ENCODE measurements at places on chromosomes 3 and 15.
A peak's percentile ranks its signal among the peaks of the same experiment; 100 is the strongest.

GRCh38 chr3:188198001-188198400 is 44.0 kb downstream of the LPP start:
- DNase-seq = no peak

DNA sequence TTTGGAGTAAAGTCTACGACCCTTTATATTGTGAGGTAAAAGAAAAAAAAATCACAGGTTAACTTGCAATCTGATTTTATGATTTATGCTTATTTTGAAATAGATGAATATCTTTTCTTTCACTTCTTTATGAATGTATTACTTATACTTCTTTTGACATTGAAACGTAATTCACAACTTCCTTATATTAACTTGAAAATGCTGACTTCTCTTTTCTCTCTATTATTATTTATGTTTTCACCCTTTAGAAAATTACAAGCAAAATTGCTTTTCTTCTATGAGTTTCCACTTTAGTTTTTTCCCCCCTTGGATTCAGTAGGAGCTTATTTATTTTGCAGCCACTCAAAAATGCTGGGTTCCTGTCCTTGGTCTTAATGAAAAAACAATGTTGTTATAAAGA is 25.4 kb downstream of the ACP3 start:
- DNase-seq = no peak

DNA sequence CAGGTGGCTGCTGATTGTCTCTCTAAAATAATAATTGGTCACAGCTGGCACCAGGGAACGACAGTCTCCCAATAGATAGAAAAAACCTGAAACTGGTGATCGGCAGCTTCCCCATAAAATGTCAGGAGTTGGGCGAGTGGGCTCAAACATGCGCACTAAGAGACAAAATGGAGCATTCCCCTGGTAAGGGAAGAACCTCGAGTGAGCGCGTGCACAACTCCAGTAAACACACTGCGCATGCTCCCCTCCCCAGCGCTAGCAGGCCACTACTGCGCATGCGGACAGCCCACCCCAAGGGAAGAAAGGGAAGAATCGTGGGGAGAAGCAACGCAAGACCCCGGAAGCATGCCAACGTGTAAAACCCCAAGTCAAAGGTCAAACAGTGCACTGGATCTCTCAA is 7.7 kb upstream of the STARD5 start:
- DNase-seq = no peak

GRCh38 chr3:178392511-178392926 is 143.7 kb upstream of the KCNMB2 start:
- DNase-seq = no peak

DNA sequence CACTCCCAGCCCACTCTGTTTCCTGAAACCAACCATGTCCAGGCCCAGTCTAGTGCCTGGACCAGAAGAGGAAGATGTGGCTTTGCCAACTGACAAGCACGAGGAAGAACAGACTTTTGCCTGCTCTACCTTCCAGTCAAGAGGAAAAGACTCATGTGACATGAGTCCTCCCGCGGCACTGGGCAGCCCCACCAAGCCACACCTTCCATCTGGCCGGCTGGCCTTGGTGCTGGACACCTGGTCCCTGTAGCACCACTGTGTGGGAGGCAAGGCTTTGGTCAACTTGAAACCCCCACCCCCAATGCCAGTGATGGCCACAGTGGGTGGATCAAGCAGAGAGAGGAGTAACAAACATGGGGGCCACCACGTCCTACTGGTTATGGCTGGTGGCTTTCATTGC is 12.5 kb downstream of the CHDH start:
- no peak for DNase-seq

GRCh38 chr3:136818769-136819391 is at the start of gene SLC35G2:
Gene SLC35G2 (plus strand): TSS chr3:136819126. CDS start chr3:136854461, 35,335 bp downstream.
- peak; percentile 82 for DNase-seq
